ENCODE measurements at places on chromosomes 2 and 18.

DNA sequence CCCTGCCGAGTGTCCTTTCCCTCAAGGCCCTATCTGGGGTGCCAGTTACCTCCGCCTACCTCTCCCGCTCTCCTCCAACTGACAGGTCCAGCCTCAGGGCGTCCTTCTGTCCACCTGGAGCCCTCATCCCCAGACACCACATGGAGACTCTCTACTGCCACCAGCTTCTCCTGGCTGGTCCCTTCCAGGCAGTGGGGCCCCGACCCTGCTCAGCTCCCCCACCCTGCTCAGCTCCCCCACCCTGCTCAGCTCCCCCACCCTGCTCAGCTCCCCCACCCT is 74.0 kb upstream of the ODC1 start:
- DNase-seq: no peak

DNA sequence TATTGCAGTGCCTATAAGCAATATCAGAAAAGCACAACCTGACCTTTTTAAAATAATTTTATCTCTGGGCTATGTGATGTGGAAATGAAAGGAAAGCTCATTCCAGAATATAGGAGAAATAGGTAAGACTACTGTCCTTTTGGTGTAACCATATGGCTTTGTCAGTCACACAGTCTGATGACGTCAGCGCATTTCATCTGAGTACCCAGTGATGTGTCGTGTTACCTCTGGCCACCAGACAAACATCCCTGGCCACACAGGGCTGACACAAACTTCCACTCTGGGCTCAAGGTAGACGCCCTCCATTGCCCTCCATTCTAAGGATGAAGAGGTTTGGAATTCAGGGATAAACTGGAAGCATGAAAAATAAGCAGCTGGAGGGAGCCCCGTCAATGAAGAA is 506.7 kb downstream of the CMPK2 start:
- DNase-seq: no peak

DNA sequence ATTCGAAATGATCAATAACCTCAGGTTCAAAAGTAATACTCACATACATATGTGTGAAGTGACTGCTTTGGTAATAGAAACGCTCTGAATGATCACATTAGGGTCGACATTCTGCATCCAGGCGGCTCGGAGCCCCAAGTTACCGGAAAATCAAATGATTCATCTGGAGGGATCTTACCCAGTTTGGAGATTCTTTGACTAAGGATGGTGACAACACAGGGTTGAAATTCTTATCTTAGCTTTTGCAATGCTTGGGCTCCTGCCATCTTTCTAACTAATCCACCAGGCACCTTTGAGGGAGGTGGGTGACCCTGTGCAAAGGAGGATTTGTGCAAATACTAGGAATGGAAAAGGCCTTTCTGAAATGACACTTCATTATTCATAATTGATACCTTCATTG is 10.8 kb downstream of the GBX2 start:
- no peak for DNase-seq

DNA sequence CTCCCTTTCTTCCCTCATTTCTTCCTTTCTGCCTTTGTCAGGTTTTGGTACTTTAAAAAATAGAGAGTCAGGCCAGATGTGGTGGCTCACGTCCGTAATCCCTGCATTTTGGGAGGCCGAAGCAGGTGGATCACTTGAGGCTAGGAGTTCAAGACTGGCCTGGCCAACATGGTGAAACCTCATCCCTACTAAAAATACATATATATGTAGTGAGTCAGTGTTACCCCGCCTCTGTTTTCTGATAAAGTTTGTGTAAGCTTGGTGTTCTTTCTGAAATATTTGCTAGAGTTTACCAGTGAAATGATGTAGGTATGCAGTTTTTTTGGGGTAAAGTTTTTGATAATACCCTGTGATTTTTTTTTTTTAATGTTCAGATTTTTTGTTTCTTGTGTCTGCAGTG is 58.8 kb downstream of the DGKD start:
- DNase-seq: no peak

DNA sequence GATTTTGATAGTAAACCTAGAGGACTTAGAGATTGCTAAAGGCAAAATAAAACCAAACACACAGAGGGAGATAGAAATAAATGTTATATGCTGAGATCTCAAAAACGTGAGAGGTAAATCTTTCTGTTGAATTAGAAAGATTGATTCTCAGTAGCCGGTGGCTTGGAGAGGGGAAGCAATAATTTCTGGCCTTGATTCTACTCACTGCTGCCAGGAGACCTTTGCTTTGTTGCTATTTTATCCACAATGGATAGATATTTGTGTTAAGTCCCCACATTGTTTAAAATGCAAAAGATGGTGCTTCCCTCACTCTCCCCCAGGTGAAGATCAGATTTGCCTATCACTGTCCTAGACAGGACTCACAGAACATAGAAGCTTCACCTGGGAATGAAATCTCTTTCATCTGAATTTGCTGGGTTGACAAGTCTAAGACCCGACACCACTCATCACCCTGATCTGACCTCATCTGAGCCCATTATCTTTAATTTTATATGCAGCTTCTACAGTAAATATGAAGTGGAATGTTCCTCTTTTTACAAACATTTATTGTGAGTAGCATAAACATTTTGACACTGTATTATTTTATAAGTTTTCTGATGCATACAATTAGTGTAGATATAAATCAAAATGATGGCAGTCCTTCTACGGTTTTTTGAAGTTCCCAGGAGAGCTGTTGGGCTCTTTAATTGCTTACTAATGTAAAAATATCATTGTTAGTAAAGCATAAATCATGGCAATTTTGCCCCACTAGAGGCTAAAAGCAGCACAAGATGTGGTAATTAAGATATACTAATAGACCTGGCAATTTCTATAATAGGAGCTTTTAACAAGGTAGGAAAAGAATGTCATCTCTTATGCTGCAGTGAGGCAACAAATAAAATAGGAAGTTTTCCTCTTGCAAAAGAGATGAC is 149.7 kb downstream of the DCC start:
- no peak for DNase-seq

DNA sequence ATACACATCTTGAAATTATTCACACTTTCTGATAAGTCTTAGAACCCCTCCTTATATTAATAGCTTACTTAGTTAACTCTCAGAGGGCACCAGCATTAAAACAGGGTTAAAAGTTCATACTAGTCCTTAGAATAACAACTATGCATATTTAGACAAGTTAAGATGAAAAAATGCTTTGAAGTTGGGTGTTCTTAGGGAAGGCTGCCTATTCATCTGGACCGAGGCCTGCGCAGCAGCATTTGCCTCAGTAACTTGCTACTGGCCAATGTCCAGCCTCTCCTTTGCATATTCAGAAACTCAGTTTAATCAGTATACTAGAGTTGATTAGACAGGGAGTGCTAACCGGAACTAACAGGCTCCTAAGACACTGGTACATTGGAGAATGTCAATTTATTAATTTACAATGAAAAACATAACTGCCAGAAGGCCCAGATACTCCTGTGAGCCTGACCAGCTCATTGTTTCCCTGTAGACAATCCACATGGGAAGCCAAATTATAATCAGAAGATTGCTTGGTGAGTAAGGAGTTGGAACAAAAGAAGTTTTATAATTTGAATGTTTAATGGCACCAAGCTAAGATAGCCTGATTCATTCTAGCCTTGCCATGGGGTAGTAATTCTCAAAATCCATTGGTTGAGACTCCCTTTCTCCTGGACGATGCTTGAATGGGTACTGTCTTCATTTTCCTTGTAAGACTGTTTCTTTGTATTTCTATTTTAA is 48.9 kb downstream of the DYNC1I2 start:
- no peak for DNase-seq

DNA sequence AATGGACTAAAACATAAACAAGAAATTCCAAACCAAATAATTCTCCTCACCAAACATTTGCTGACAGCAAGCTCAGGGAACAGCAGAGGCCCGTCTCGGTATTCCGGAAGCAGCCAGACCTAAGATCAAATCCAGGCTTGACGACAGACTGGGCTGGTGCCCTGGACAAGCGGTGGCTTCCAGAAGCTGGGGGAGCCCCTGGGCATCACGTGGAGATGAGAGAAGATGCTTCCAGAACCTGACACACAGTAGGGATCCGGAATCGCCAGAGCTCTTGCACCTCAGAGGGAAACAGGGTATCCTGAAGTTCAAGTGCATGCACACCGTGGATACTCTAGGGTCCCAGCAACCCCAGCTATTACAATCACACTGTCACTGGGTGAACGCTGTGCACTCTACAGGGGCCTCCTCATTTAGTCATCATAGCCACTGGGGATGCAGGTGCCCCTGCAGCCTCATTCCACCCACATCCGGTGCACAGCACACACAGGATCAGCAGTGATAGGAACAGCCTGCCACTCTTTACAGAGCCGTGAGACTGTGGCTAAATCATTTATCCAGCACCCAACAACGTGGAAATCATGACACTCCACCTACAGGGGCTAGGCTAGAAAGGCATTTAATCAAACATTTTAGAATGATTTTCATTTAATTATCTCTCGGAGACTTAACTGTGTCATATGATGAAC is 102.6 kb downstream of the HDAC4 start:
- no peak for DNase-seq

DNA sequence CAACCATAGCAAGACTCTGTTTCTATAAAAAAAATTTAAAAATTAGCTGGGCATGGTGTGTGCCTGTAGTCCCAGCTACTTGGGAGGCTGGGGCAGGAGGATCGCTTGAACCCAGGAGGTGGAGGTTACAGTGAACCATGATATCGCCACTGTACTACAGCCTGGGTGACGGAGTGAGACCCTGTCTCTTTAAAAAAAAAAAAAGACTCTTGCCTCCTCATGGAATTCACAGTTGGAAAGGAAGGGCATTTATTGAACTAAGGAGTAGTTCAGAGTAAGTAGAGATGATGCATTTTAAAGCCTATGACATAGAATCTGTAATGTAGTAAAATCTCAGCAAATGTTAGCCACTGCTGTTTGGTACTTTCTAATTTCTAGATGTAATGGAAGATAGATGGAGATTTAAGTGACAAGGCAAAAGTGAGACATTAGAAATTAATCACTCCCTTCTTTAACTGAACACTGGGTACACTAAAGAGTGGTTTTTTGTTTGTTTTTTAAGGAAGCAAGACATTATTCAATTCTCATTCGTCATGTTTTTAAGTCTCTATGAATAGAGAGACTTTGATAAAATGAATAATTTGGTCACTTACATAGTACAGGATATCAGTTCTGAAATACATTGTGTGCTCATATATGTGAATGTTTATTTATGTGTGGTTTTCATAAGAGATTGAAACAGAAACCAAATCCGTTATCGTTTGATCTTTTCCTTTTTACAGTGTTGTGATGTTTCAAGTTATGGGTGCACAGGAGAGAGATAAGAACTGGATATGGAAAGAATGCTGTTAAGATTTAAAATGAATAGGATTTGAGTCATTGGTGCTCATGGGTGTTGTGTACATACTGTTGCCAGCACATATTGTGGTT is 186.1 kb upstream of the STON1 start:
- no peak for DNase-seq

- DNase-seq: no peak
These were observed 828.2 kb downstream of the RNF144A start for GRCh38 chr2:7745369-7745768.

- DNase-seq: peak; percentile 52
These were observed 27.2 kb downstream of the PXDN start for GRCh38 chr2:1717113-1717512.

DNA sequence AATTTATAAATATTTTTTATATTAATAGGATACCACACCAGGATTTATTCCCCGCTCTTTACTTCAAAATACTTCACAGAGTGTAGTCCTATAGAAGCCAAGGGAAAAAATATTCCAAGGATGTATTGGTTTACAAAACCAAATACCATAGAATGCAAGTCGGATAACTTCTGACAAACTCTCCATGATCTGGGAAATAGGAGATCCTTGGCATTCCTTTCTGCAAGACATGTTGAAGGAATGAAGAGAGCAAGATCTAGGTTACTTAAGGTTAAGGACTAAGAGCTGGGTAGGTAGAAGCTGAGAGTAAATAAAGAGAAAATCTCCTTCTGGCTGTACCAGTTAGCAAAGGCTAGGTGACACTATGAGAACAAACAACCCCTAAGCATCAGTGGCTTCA is 141.2 kb downstream of the LRATD1 start:
- DNase-seq: no peak

GRCh38 chr18:35470435-35470834 is 27.3 kb downstream of the INO80C start:
- no peak for DNase-seq

DNA sequence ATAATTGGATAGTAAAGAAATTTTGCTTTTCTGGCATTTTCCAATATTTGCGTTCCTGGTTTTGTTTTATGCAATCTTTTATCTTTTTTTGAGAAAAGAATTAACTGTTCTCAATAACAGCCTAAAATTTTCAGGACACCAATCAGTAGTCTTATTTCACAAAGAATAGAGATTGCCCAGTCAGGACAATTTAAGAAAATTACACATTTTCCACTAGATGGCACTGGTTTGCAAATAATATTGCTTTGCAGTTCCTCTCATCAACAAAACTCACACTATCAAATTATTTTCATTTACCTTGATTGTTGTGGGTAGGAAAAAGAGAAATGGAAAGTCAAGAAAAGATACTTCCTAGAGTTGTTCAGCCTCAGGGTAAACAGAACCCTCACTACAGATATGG is 2.4 kb upstream of the RBM45 start:
- peak; percentile 28 for DNase-seq

DNA sequence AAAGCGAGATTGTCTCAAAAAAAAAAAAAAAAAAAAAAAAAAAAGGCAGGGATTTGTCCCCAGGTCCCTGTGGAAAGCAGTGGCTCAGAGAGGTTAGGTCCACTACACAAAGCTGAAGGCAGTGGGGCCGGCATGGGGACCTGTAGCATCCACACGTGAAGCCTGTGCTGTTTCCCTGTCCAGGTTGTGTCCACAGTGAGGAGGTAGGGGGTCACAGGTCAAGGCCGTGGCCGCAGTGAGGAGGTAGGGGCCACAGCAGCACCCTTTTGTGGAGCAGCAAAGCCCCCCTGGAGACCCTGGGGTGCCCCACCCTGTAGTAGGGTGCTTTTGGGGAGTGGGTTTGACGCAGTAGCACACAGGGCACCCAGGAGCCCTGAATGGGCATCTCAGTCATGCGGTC is 14.0 kb downstream of the TMEM177 start:
- DNase-seq: no peak

GRCh38 chr2:170485254-170486026 is 229.7 kb upstream of the SP5 start:
- no peak for DNase-seq

DNA sequence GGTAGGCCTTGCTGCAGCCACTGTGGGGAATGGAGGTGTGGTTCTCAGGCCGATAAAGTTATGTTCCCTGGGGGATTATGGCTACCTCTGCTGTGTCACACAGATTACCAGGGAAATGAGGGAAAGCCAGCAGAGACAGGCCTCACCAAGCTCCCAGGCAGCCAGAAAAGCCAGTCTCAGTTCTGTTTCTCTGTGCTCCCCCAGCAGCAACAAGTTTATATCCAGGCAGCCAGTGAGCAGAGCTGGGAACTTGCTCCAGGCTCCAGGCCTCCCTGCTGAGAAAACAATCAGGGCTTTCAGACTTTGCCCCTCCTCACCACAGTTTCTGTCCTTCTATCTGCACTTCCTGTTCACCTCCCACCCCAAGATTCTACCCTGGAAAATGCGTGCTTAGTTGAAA is 596.6 kb upstream of the GYPC start:
- no peak for DNase-seq

- DNase-seq: no peak
These were observed 115.4 kb downstream of the ACAA2 start for GRCh38 chr18:49697757-49698524.

- no peak for DNase-seq
These were observed 1234.0 kb upstream of the ZEB2 start for GRCh38 chr2:145753966-145754365.

GRCh38 chr18:61679836-61680235 is 213.0 kb downstream of the RNF152 start:
- DNase-seq: no peak

GRCh38 chr18:48740068-48740440 is 201.2 kb downstream of the CTIF start:
- no peak for DNase-seq

All from putamen (tissue), 1 donor.